Peyer's patch (tissue), 4 donors: ENCODE measurements at places on chromosomes 2 and 18. TPM values are rescaled to one million over a fixed set of nuclear protein-coding genes. Genes with fewer than 3 reads are reported as not detected.

CNDP1 gene
- total RNA-seq, result not detected

PMAIP1 gene
- total RNA-seq, result not detected

CDH7 gene
- total RNA-seq, result not detected

AOX1 gene
- 7.9 TPM for total RNA-seq

KANSL3 gene
- 31.5 TPM for total RNA-seq

GALNT5 gene
- total RNA-seq, result 7.8 TPM

EXOC6B gene
- 93.7 TPM for total RNA-seq

FOXD4L1 gene
- not detected for total RNA-seq

NYAP2 gene
- not detected for total RNA-seq

MYO3B gene
- total RNA-seq, result not detected

CD8B gene
- total RNA-seq, result 30.5 TPM

SETBP1 gene
- total RNA-seq, result 16.5 TPM

DNA sequence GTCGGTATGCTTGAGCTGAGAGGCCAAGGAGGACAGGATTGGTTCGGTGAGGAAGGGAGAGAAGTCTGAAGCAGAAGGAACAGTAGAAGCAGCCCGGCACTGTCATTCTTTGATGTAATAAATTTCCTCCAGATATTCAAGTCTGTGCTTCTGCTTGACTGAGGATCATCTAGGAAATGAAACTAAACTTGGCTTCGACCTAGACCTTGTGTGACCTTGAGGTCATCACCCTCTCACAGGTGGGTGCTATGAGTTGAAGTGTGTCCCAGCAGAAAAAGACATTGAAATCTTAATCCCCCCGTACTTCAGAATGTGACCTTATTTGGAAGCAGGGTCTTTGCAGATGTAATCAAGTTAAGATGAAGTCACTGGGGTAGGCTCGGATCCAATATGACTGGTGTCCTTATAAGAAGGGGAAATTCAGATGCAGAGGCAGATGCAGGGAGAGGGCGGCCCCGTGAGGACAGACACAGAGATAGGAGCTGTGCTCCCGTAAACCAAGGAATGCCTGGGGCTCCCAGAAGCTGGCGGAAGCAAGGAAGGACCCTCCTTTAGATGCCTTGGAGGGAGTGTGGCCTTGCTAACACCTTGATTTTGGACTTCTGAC lies 49.0 kb downstream of the PRKCE start:
- no peak for DNase-seq

DNA sequence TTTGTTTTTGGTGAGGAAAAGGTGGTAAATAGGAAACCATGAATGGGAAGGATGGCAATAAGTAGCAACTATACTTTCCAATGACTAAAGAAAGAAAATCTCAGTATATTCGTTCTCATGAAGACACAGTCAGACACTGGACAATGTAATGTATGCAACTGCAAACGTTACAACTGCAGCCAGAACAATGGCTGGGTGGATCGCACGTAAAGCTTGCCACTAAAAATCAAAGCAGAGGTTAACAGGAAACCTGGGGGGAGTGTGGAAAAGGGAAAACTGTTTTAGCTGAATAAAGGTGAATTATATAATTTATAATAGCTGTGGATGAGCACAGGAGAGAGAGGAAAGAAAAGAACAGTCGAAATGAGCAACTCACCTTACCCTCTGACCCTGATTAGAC lies 33.3 kb downstream of the NEMP2 start:
- DNase-seq, result no peak

- DNase-seq, result no peak
Measured at GRCh38 chr18:23844991-23845680, 155.9 kb downstream of the LAMA3 start.

- no peak for DNase-seq
Measured at GRCh38 chr2:168568476-168569267, 112.6 kb downstream of the CERS6 start.

GRCh38 chr2:201977651-201978050 lies 56.0 kb upstream of the FZD7 start:
- no peak for DNase-seq

DNA sequence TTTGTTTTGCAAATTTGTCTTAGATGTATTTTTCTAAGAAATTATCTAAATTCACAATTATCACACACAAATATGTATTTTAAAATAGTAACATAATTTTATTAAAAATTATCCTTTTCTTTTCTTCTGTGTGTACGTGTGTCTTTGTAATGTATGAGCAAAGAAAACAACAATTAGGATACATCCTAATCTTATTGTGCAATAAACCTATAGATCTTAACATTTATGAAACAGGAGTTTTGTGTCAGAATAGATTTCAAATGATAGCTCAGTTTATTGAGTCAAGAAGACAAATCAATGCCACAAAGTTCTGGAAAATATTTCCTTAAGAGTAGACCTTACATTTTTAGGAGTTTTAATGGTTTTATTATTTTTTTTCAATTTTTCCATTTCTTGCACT lies 212.2 kb downstream of the KCNJ3 start:
- no peak for DNase-seq

DNA sequence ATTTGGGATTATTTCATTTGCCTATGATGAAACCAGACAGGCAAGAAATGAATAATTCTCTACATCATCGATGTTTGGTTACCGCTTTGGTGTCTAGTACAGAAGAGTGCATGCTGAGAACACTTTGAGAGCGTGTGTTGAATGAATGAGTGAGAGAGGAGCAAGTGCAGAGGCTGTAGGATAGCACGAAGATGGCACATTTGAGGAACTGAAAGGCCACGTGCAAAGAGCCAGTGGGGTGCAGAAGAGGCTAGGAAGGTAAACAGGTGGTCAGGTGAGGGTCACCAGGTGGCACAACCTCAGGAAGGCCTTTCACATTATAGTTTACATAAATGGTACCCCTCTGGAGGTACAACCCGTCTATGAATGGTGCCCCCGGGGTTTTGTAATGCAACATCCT lies 80.1 kb upstream of the SPHKAP start:
- DNase-seq, result no peak

DNA sequence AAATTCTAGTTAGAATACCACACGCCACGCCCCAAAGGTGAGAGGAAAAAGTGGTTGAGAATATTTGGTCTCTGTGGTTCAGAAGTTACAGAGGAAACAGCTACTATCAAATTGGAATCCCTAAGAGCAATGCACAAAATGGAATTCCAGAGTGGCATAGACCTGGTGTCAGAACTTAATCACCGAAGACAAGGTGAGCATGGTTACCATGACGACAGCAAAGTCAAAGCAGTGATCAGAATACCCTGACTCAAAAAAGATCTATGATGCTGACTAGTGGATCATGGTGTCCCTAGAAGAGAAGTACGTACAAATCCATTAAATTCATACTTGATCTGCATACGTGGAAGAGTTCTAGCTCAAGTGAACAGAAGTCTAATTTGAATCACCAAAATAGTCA lies 14.5 kb downstream of the LRRTM4 start:
- no peak for DNase-seq
